ENCODE measurements at places on chromosomes 4 and X. TPM values are rescaled to one million over a fixed set of nuclear protein-coding genes. Genes with fewer than 3 reads are reported as not detected.

SYP gene
- 1.8 TPM for total RNA-seq

SERPINA7 gene
- total RNA-seq = not detected

ARHGAP10 gene
- 71.8 TPM for total RNA-seq

AKAP14 gene
- not detected for total RNA-seq

NXF2B gene
- total RNA-seq = not detected

EMCN gene
- total RNA-seq = 46.4 TPM

CNKSR2 gene
- total RNA-seq = 0.95 TPM

TLR3 gene
- 5.2 TPM for total RNA-seq

FOXR2 gene
- not detected for total RNA-seq

Data from Right ventricle myocardium inferior (tissue), 1 donor.